A549 treated with Mapracorat at 1 μM for 4 hours (cell line): ENCODE measurements at places on chromosomes 4 and X. TPM values are rescaled to one million over a fixed set of nuclear protein-coding genes. Genes with fewer than 3 reads are reported as not detected.

The TMPRSS11A gene
- not detected in 5 replicates for total RNA-seq

The MAGEE2 gene
- total RNA-seq, result not detected in 5 replicates

The SMIM10 gene
- total RNA-seq, result 0.08 to 0.11 TPM (median 0.09 TPM) in 5 replicates

The BST1 gene
- 14.4 to 20.0 TPM (median 16.6 TPM) in 5 replicates for total RNA-seq

The SPRY1 gene
- 3.7 to 5.1 TPM (median 4.2 TPM) in 5 replicates for total RNA-seq

The KCNE5 gene
- total RNA-seq, result 0.08 to 0.24 TPM in 2 of 5 replicates, not detected in the others

The S100G gene
- not detected in 5 replicates for total RNA-seq

The H2BW2 gene
- not detected in 5 replicates for total RNA-seq

The ODAPH gene
- total RNA-seq, result 0.14 to 0.21 TPM in 2 of 5 replicates, not detected in the others

The MAGED4B gene
- 7.9 to 18.5 TPM (median 12.5 TPM) in 5 replicates for total RNA-seq

The RASL11B gene
- total RNA-seq, result 0.13 to 0.30 TPM (median 0.16 TPM) in 3 of 5 replicates, not detected in the others

The SUV39H1 gene
- total RNA-seq, result 20.1 to 23.6 TPM (median 22.6 TPM) in 5 replicates

The PPP2R2C gene
- total RNA-seq, result 25.5 to 36.4 TPM (median 35.9 TPM) in 5 replicates

The SLC4A4 gene
- total RNA-seq, result 1.3 to 2.1 TPM (median 1.6 TPM) in 5 replicates

The HSD17B13 gene
- total RNA-seq, result not detected in 5 replicates

The CCDC160 gene
- not detected in 5 replicates for total RNA-seq

The XAGE2 gene
- total RNA-seq, result not detected in 5 replicates

The ACE2 gene
- total RNA-seq, result 0.05 TPM in 1 of 5 replicates, not detected in the others

The OTC gene
- not detected in 5 replicates for total RNA-seq

The POF1B gene
- 1.6 to 2.8 TPM (median 2.6 TPM) in 5 replicates for total RNA-seq

The LARP7 gene
- total RNA-seq, result 25.0 to 34.4 TPM (median 25.8 TPM) in 5 replicates

The CCKAR gene
- not detected in 5 replicates for total RNA-seq

The RRH gene
- total RNA-seq, result 0.08 to 0.17 TPM (median 0.12 TPM) in 3 of 5 replicates, not detected in the others

The PCDH19 gene
- total RNA-seq, result 0.01 to 0.04 TPM (median 0.02 TPM) in 3 of 5 replicates, not detected in the others

The PARM1 gene
- total RNA-seq, result 0.47 to 0.63 TPM (median 0.56 TPM) in 5 replicates

The PITX2 gene
- total RNA-seq, result 0.80 to 1.0 TPM (median 0.93 TPM) in 5 replicates

The SPIN4 gene
- 3.7 to 6.0 TPM (median 4.9 TPM) in 5 replicates for total RNA-seq

The C1QTNF7 gene
- total RNA-seq, result not detected in 5 replicates

The GRIA3 gene
- not detected in 5 replicates for total RNA-seq

The NUP62CL gene
- 13.7 to 16.8 TPM (median 15.9 TPM) in 5 replicates for total RNA-seq

The CENPVL2 gene
- not detected in 5 replicates for total RNA-seq

The RXFP1 gene
- total RNA-seq, result not detected in 5 replicates

The PABPC1L2A gene
- not detected in 5 replicates for total RNA-seq

The UGT2B10 gene
- 0.15 TPM in 1 of 5 replicates, not detected in the others for total RNA-seq

The DCHS2 gene
- 0.02 to 0.09 TPM in 2 of 5 replicates, not detected in the others for total RNA-seq

The FAM156B gene
- total RNA-seq, result 10.5 to 18.4 TPM (median 11.8 TPM) in 5 replicates

The TSPAN7 gene
- total RNA-seq, result 1.8 to 2.9 TPM (median 2.5 TPM) in 5 replicates

The AVPR2 gene
- total RNA-seq, result 0.11 to 0.22 TPM in 2 of 5 replicates, not detected in the others

The MAGEC1 gene
- total RNA-seq, result 0.05 to 0.10 TPM in 2 of 5 replicates, not detected in the others

The CCDC120 gene
- 2.7 to 3.9 TPM (median 3.2 TPM) in 5 replicates for total RNA-seq

The FAM114A1 gene
- 20.2 to 37.2 TPM (median 32.4 TPM) in 5 replicates for total RNA-seq

The SERPINA7 gene
- total RNA-seq, result not detected in 5 replicates

The AFF2 gene
- total RNA-seq, result 0.02 TPM in 1 of 5 replicates, not detected in the others

The APLN gene
- total RNA-seq, result 0.76 to 1.1 TPM (median 0.88 TPM) in 5 replicates

The GAGE12H gene
- not detected in 5 replicates for total RNA-seq

The ZNF732 gene
- not detected in 5 replicates for total RNA-seq

The DRD5 gene
- total RNA-seq, result not detected in 5 replicates

The CT45A10 gene
- 0.22 TPM in 2 of 5 replicates, not detected in the others for total RNA-seq

The SOX3 gene
- not detected in 5 replicates for total RNA-seq

The CHIC2 gene
- total RNA-seq, result 8.3 to 10.6 TPM (median 8.5 TPM) in 5 replicates

The PPP4R3C gene
- total RNA-seq, result not detected in 5 replicates

The FDCSP gene
- total RNA-seq, result not detected in 5 replicates

The LRAT gene
- 0.06 TPM in 1 of 5 replicates, not detected in the others for total RNA-seq

The TDO2 gene
- total RNA-seq, result 0.46 to 1.1 TPM (median 0.66 TPM) in 5 replicates

The MAPK10 gene
- 0.33 to 0.51 TPM (median 0.35 TPM) in 5 replicates for total RNA-seq
